ENCODE measurements at places on chromosomes 2 and 18. TPM values are rescaled to one million over a fixed set of nuclear protein-coding genes. Genes with fewer than 3 reads are reported as not detected.

DNA sequence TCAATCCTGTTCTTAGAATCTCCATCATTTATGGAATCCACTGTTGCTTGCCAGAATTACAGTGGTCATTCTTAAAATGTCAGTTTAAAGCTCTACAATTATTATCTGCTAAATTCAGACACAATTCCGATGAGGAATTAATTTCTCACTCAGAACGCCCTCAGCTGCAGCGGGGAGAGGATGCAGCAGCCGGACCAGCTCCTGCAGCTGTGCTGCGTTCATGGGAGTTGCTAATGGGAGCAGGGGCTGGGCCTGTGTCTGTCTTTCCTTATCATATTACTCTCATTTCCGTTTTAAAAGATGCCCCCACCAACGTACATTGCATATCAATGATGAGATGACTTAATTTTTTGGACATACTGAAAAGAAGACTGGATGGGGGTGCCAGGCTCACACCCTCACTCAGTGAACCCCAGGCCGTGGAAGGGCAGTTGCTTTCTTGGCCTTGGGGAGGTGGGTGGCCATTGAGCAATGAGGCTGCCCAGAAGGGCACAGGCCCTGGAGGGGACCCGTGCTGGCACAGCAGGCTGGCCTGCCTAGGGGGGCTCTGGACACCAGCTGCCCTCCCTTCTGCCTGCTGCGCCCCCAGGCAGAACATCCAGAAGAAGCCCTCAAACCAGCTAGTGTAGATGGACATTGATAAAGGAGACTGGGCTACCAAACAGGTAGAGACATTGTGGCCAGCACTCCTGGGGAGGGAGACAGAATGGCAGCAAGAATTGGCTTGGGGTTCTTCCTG lies 503.6 kb upstream of the MYT1L start:
- DNase-seq: no peak

DNA sequence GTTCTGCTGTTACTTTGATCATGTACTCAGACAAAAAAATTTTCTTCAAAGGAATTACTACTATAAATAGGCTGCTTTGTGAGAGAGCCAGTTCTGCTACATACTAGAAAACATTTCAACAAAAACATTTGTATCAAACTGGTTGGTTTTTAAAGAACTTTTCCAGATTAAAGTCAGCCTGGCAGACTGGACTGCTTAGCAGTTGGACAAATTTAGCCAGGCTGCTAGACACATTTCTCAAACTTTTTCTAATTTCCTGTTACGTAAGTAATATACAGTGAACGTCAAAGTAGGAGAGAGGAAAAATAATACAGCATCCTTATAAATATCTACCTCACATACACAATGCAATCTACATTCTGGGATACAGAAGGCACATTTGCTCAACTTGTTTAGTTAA lies 109.5 kb downstream of the SP3 start:
- no peak for DNase-seq

Gene SIGLEC15
- total RNA-seq: not detected

DNA sequence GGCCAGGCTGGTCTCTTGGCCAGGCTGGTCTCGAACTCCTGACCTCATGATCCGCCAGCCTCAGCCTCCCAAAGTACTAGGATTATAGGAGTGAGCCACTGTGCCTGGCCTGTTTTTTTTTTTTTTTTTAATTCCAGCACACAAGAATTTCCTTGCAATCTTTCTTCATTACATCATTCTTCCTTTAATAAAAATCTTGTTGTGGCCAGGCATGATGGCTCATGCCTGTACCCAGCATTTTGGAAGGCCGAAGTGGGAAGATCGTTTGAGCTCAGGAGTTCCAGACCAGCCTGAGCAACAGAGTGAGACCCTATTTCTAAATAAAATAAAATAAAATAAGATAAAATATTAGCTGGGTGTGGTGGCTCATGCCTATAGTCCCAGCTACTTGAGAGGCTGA lies 21.4 kb upstream of the PLEKHM3 start:
- DNase-seq: no peak

GRCh38 chr18:9647496-9648323 lies 33.4 kb upstream of the PPP4R1 start:
- no peak for DNase-seq

DNA sequence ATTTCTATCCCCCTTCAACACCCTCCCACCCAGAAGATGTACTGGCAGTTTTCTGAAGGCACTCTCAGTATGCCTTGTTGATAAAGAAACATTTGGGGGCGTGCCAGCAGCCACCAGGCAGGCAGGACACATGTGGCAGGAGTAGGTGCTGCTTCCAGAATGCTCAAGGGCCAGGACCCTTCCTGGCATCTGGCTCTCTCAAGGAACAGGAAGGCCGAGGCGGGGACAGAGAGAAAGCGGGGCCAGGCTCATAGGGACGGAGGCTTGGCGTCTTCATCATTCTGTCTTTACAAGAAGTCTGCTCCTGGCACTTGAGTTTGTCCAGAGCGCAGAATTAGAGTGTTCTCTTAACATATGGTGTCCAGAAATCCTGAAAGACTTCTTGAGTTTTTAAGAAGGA lies 121.6 kb downstream of the FAM210A start:
- no peak for DNase-seq

Data from natural killer cell (primary cell).